T-cell (primary cell): ENCODE measurements at places on chromosomes 5 and 9.

GRCh38 chr9:97373331-97373730 is 38.6 kb upstream of the TDRD7 start:
- DNase-seq, result no peak

DNA sequence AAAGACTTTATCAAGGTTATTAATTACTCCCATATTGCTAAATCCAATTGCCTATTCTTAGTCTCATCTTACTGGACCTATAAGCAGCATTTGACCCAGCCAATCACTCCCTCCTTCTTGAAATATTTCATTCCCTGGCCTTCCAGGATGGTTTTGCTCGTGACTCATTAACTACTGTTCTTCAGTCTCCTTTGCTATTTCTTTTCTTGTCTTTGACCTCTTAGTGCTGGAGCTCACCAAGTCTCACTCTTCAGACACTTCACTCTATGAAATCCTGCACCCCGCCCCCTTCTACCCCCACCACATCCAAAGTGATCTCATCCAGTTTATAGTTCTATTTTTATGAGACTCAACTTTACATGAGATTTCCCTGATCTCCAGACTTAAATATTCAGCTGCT is 803.1 kb upstream of the WWC1 start:
- DNase-seq, result no peak

- DNase-seq, result no peak
Observed at GRCh38 chr5:81164476-81164875, 68.6 kb upstream of the CKMT2 start.

GRCh38 chr9:72312386-72312987 is 52.5 kb downstream of the ZFAND5 start:
- no peak for DNase-seq

DNA sequence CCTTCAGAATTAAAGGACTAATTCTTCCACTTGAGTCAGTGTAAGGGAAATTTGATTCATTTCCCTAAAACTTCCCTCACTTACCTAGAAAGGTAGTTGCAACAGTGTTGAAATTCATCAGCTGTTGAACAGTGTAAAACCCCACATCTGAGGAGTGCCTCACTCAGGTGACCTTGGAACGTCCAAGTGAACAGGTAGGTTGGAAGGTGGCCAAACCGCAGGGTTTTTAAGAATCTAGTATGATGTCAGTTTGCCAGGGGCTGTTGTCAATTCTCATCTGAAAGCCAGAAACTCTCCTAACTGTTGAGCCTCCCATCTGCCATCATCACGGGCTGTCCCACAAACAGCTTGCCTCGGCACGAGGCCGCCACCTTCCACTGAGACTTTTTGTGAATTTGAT is 105.7 kb downstream of the TMEM174 start:
- no peak for DNase-seq

GRCh38 chr5:109945097-109945678 is 255.5 kb downstream of the MAN2A1 start:
- DNase-seq, result no peak
